ENCODE measurements at places on chromosomes 1 and 21. TPM values are rescaled to one million over a fixed set of nuclear protein-coding genes. Genes with fewer than 3 reads are reported as not detected.
A peak's percentile ranks its signal among the peaks of the same experiment; 100 is the strongest.

DNA sequence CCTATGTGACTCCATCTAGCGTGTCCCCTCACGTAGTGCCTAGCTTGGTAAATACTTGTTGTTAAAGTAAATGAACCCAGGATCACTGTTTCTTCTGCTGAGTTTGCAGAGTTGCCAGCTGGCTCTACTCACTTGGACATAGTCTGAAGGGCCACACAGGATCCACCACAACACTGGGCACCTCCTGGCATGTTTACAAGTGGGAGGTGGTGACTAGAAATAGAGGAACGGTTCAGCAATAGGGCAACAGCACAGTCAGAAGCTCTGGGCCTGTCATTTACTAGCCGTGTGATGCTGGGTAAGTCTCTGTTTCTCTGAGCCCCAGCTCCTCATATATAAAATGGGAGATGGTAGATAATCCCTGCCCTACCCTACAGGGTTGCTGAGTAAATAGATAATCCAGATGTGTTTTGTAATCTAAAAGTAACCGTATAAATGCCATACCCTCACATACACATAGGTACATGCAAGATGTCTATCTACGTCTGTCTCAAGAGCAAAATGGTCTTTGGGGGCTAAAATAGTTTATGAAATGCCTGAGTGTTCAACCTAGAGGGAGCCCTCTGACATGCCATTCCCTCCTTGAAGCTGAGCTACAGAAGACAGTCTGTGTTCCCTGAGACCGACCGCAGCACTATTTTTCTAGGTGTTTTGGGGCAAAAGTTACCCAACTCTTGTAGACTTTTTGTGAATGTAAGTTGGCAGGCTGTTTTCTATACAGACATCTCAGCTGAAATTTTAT, 20.5 kb downstream of the RNF220 start:
- no peak for DNase-seq
- H3K4me3 ChIP-seq: no peak overlapping the region
- peaks cover 75% of the 10 kb centered on the region for H3K27me3 ChIP-seq
- H3K4me1 ChIP-seq: peaks cover 21% of the 10 kb centered on the region
- no peak overlapping the region for H3K27ac ChIP-seq

- no peaks in the 10 kb centered on the region for H3K27me3 ChIP-seq
- no peak overlapping the region for H3K4me3 ChIP-seq
- peak overlapping the region; percentile 93 for H3K27ac ChIP-seq
Observed at GRCh38 chr1:17212009-17212408, 7.1 kb downstream of the PADI1 start.

GRCh38 chr1:41362357-41362721, 1.1 kb downstream of the FOXO6 start:
- peak overlapping the region; percentile 76 for H3K4me3 ChIP-seq
- peaks cover 75% of the 10 kb centered on the region for H3K4me1 ChIP-seq
- H3K27ac ChIP-seq: peak overlapping the region; percentile 63
- peaks cover 13% of the 10 kb centered on the region for H3K27me3 ChIP-seq
- no peaks in the 10 kb centered on the region for H3K36me3 ChIP-seq

- H3K27ac ChIP-seq: no peak overlapping the region
- DNase-seq: no peak
- H3K27me3 ChIP-seq: no peaks in the 10 kb centered on the region
- H3K36me3 ChIP-seq: peaks cover 4% of the 10 kb centered on the region
- peaks cover 15% of the 10 kb centered on the region for H3K4me1 ChIP-seq
Observed at GRCh38 chr1:54580856-54581550, 33.0 kb downstream of the ACOT11 start.

GRCh38 chr1:221897321-221897721, 155.4 kb upstream of the DUSP10 start:
- no peak overlapping the region for H3K27ac ChIP-seq
- no peaks in the 10 kb centered on the region for H3K36me3 ChIP-seq
- no peak for DNase-seq
- H3K4me1 ChIP-seq: peaks cover 7% of the 10 kb centered on the region
- no peak overlapping the region for H3K4me3 ChIP-seq

DNA sequence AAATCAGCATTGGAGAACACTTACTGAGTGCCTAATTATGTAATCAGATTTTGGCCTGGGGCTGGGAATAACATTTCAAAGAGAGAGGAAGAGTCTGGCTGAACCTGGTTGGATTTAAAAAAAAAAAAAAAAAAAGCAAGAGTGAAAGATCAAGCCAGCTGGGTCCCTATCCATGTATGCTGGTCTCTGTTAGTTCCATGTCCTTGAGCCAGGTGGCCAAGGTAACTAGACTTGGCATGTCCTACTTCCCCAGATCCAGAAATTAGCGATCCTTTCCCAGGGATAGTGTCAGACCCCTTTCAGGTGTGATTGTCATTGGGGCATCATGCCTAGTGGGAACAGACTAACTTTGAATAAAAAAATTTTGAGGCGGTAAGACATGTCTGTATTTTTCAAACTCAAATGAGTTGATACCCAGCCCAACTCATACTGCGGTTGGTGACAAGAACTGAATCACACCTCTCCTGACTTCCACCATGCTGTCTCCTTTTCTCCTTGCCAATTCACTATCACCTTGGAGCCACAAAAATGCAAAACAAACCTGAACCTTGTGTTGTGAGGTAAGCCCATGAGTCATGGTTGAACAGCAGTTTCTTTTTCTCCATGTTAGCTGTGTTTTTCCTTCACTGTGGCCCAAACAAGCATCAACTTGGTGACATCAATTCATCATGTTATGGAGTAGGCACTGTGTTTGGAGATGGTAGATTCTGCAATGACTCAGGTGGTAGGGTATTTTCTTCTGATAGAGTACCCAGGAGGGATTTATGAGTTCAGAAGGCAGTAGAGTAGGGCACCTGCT, 24.5 kb upstream of the PPP2R5A start:
- no peak for DNase-seq
- no peak overlapping the region for H3K27ac ChIP-seq
- H3K4me3 ChIP-seq: no peak overlapping the region
- H3K4me1 ChIP-seq: no peaks in the 10 kb centered on the region

GRCh38 chr1:186782791-186783190, 46.0 kb upstream of the PLA2G4A start:
- H3K27me3 ChIP-seq: no peaks in the 10 kb centered on the region
- peaks cover 7% of the 10 kb centered on the region for H3K4me1 ChIP-seq
- H3K4me3 ChIP-seq: no peak overlapping the region
- no peak for DNase-seq
- no peak overlapping the region for H3K27ac ChIP-seq

- H3K27me3 ChIP-seq: peaks cover 5% of the 10 kb centered on the region
- H3K4me3 ChIP-seq: no peak overlapping the region
- H3K36me3 ChIP-seq: no peaks in the 10 kb centered on the region
- DNase-seq: no peak
Observed at GRCh38 chr1:97163591-97164275, 442.1 kb downstream of the PTBP2 start.

GRCh38 chr1:154883919-154884868, 14.1 kb upstream of the KCNN3 start:
- H3K27me3 ChIP-seq: peaks cover 25% of the 10 kb centered on the region
- H3K36me3 ChIP-seq: no peaks in the 10 kb centered on the region
- peak overlapping the region; percentile 5 for H3K27ac ChIP-seq
- H3K4me3 ChIP-seq: no peak overlapping the region
- H3K4me1 ChIP-seq: peaks cover 7% of the 10 kb centered on the region
- DNase-seq: no peak

DNA sequence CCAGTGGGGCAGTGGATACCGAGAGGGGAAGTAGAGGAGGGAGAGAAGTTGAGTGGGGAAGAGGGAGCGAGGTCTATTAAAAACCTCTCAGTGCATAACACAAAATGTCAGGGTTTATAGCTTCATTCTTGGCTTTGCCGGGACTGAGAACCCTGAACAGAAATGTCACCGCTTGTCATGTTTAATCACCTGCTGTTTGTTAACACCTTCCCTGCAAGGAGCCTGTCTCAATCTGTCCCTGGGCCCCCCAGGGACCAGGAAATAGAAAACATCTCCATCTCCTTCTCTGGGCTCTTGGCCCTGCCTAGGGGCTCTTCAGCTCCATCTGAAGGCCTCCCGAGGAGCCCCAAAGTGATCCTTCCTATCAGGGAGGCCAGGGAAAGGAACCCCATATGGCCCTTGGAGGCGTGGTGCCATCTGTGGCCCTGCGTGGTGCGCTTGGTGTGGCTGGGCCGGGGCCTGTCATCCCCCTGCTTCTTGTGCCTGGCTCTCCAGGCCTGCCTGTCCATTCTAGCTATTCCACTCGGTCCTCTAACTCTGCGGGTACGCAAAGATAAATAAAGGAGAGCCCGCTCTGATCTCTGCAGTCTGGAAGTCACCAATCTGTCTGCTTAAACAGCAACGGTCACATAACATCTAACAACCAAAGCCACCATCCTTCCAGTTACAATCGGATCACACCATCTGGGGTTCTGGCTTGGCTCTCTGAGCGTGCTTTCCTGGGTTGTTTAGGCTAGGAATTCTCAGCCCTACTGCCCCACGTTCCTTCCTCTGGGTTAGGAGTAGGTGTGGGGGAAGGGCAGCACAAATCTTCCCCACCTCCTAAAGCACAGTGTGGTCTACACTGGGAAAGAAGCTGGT, 113.8 kb downstream of the CASZ1 start:
- H3K27ac ChIP-seq: peak overlapping the region; percentile 8
- H3K27me3 ChIP-seq: no peaks in the 10 kb centered on the region
- peaks cover 65% of the 10 kb centered on the region for H3K4me1 ChIP-seq
- no peak for DNase-seq
- H3K4me3 ChIP-seq: no peak overlapping the region
- H3K36me3 ChIP-seq: no peaks in the 10 kb centered on the region

DNA sequence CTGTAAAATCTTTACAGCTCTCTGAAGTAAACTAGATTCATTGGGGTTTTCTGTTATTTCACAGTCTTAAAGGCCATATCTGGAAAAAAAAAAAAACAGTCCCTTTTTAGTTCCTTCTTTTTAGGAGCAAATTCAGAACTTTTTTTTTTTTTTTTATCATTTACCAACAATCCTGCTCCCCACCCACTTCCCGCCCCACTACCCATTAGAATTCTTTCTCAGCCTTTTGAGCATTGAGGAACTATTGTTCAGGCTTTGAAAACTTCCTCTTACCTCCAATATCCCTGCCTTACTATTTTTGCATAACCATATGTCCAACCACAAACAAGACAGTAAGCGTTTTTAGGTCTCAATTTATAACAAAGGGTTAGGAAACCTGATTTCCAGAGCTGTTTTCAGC, 330.1 kb downstream of the PLPP3 start:
- H3K4me3 ChIP-seq: no peak overlapping the region
- DNase-seq: no peak
- peaks cover 6% of the 10 kb centered on the region for H3K4me1 ChIP-seq
- no peak overlapping the region for H3K27ac ChIP-seq
- no peaks in the 10 kb centered on the region for H3K36me3 ChIP-seq
- H3K27me3 ChIP-seq: no peaks in the 10 kb centered on the region

DNA sequence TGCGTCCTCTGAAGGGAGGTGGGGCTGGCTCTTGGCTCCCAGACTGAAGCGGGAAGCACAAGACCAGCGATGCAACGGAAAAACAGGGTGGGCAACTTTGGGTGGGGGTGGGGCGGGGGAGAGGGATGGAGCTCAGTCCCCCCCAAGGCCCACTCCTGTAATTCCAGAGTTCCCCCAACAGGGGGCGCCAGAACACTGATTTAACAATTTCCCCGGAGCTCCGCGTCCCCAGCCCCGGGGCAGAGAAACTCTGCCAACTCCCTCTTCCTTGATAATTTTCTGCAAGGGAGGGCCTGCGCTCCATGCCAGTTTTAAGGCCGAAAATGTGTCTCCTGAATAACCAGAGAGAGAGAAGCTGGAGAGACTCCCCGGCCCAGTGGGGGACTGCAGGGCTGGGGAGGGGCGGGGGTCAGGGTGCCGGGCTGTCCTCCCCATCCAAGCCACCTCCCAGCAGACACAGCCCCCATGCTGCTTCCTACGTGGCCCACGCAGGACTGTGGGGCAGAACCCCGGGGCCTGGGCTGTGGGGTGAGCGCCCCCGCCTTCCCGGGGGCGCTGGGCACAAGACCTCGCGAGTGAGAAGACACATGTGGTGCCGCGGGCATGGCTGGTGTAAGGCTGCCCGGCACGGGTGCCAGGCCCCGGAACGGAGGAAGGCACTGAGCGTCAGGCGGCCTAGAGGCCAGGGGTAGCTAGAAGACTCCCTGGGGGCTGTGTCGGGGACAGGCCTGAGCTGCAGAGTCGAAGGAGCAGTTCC, 51.4 kb downstream of the KIF21B start:
- no peaks in the 10 kb centered on the region for H3K27me3 ChIP-seq
- H3K4me1 ChIP-seq: peaks cover 2% of the 10 kb centered on the region
- no peak overlapping the region for H3K27ac ChIP-seq
- peak; percentile 74 for DNase-seq
- no peaks in the 10 kb centered on the region for H3K36me3 ChIP-seq

DNA sequence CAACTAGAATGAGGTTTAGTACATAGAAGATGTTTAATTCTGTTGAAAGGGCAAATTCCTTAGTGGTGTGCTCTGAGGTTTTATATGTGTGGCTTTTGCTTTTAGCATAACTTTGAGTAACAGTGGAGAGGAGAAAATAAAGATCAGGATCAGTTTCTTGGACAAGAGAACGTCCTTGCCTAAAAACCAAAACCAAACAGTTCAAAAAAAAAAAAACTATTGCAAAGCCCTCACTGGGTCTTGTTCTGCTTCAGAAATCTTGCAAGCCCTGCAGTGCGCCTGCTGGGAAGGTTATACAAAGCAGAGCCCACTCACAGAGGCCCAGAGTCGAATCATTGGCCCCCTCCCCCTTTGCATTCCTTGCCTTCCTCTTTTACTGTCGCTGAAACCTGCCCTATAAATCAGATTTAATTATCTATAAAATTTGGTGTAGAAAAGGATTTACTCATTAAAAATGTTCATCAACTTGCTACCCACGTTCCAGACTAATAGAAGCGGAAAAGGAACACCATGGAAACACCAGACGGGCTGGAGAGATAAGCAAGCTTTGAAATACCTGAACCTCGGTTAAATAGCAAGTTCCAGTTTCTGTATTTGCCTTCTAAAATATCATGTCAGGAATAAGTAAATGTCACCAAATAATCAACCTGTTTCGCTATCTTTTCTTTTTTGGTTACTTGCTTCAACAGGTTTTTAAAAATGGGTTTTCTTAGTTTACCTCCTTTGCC, 201.6 kb upstream of the PTBP2 start:
- no peaks in the 10 kb centered on the region for H3K36me3 ChIP-seq
- no peak for DNase-seq
- peaks cover 49% of the 10 kb centered on the region for H3K4me1 ChIP-seq
- H3K27me3 ChIP-seq: no peaks in the 10 kb centered on the region

- no peaks in the 10 kb centered on the region for H3K27me3 ChIP-seq
- H3K4me3 ChIP-seq: no peak overlapping the region
- no peak for DNase-seq
- H3K27ac ChIP-seq: peak overlapping the region; percentile 87
Observed at GRCh38 chr1:16972189-16972895, 8.1 kb downstream of the MFAP2 start.

DNA sequence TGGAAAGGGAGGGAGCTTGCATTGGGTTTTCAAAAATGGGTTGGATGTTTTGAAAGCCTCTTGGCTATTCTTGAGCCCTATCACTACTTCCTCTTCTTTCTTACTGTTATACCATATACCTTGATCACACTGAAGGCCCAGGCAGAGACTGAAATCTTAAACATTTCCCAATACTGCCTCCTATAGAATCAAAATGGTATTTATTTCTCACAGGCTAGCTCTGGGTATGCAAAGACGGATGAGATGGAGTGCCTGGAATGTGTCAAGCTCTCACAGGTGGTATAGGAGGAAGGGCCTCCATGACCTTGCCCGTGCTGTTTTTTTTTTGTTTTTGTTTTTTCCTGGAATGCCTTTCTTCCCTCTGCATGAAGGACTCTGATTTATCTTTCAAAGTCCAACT, 268.4 kb upstream of the USP24 start:
- peaks cover 23% of the 10 kb centered on the region for H3K4me1 ChIP-seq
- H3K4me3 ChIP-seq: no peak overlapping the region
- H3K36me3 ChIP-seq: peaks cover 6% of the 10 kb centered on the region

- H3K4me3 ChIP-seq: peak within 1 kb of the TSS; percentile 96
- peaks cover 24% of the 10 kb centered on the region for H3K36me3 ChIP-seq
- peak; percentile 90 for DNase-seq
Observed at GRCh38 chr1:145858901-145859490, at the start of gene PIAS3. Gene PIAS3 (minus strand): TSS chr1:145859081. CDS start chr1:145858990, 91 bp downstream.

Gene IFI44L
- total RNA-seq: 105 TPM

Gene ERG
- 3.0 TPM for total RNA-seq

Gene ELAPOR1
- total RNA-seq: 0.86 TPM

Gene RGS18
- total RNA-seq: not detected

Gene SLC45A1
- 4.9 TPM for total RNA-seq

Data from mesothelial cell of epicardium (in vitro differentiated cells).